Left cardiac atrium (tissue), 4 donors: ENCODE measurements at places on chromosomes 12 and 14.

DNA sequence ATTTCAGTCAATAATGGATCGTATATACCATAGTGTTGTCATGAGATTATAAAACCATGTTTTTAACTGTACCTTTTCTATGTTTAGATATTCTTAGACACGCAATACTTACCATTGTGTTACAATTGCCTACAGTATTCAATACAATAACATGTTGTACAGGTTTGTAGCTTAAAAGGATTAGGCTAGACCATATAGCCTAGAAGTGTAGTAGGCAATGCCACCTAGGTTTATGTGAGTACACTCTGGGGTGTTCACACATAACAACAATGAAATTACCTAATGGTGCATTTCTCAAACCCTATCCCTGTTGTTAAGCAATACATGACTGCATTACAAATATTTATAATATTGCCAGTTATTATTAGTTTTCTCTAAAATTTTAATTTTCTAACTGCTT, 144.2 kb downstream of the KCNC2 start:
- DNase-seq = no peak

GRCh38 chr12:60803147-60803546, 1207.3 kb downstream of the SLC16A7 start:
- no peak for DNase-seq

- DNase-seq = no peak
These were observed 4.4 kb upstream of the ELK3 start for GRCh38 chr12:96189781-96190180.

DNA sequence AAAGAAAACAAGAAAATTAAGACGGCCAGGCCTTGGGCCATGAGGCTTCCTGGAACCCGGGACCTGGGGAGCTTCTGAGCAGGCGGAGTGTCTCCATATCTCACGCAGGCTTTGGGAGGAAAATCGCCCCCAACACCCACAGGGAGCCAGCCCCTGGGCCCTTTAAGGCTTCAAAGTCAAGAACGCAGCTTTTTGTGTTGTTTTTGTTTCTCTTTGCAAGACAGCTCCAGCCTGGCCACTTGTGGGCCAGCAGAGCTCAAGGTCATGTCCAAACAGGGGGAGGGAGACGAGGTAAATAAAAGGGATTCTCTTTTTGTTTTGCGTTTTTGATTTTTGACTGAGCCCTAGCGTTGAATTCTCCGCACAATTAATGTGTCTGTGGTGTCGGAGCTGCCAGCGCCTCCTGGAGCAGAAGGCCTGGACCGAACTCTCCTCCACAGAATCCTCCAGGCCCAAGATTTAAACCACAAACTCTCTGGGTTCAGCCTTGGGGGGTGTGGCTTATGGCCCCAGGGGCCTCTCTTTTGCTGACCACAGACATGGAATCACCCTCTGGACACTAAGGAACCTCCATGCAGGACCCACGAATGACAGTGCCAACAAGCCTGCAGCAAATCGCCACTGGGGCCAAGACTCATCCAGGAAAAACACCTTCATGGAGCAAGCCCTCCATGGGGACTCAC, 8.2 kb downstream of the SCARB1 start:
- DNase-seq = no peak

DNA sequence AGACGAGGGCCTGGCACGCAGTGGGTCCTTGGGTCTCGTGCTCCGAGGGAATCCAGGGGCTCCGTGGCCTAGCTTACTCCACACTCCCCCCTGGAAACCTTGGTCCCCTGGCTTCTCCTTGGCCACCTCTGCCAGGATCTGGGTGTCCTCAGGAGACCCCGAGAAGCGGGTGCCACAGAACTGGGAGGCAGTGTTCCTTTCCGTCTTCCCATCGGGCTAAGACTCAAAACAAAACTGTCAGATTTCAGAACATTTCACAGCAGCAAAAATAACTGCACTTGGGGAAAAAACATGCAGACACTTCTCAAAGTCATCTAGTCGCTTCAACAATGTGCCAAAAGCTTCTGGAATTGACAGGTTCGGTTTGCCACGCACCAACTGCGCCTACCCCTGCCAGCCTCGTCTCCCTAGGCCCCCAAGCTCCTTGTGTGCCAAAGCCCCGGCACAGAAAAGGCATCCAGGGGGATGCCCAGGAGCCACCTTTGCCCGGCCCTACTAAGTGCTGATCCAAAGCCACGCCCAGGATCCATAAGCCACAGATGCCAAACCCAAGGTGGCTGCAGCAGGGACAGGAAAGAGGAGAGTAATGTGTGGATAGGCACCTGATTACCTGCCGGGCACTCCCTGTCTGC, 58.4 kb upstream of the DIO3 start:
- DNase-seq = peak; percentile 4

DNA sequence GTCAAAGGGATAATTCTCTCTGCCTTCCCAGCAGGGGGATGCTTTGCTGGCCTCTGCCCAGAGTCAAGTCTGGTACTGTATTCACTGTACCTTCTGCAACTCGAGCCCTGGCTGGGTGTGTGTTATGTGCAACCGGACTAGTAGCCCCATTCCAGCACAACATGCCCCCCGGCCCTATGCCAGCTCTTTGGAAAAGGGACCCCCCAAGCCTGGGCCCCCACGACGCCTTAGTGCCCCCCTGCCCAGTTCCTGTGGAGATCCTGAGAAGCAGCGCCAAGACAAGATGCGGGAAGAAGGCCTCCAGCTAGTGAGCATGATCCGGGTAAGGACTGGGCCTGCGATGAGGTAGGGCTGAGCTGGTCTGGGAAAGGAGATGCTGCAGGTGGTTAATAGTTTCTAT, 3.3 kb downstream of the RNF31 start:
- DNase-seq = peak; percentile 18
